ENCODE measurements at places on chromosomes 13 and 19.

GRCh38 chr19:2050991-2051772, at the start of gene MKNK2:
Gene MKNK2 (minus strand): TSS chr19:2051244. CDS start chr19:2050851, 393 bp downstream.
- DNase-seq, result peak; percentile 95

DNA sequence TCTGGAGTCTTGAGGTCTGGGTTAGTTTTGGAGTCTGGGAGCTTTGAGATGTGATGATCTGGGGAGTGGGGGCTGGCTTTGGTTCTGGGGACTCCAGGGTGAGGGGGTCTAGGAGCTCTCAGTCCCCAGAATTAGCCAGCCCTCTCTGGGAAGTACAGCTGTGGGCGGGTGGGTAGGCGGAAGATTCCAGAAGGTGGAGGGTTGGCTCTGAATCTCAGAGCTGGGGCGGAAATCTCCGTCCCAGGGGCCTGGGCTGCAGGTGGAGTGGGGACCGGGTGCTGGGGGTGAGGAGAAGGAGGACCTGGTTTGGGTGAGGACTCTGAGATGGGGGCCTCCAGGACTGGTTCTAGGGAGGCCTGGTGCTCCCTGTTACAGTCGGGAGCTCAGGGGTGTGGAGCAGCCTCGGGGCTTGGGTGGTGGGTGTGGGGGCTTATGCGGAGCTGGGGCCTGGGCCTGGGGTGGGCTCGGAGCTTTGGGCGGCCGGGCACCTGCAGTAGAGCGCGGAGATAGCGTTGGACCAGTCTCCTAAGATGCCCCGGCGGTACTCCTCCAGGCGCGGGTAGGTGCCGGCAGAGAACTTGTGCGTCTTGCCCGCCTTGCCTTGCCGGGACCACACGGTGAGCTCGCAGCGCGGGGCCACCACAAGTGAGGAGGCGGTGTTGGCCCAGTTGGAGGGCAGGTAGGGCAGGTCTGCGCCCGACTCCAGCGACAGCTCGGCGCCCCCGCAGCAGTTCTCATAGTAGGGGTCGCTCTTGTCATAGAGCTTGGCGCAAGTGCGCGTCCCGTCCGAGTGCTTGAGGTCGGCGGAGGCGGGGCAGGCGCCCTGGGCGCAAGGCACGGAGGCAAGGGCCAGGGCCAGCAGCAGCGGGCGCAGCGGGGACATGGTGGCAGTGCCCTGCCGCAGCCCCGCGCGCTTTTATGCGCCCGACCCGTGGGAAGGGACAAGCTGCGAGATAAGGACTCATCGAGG, at the start of gene SYCN:
Gene SYCN, minus strand, starts transcription at position 892 of the 970 bp plus-strand sequence. Its CDS starts 9 bp downstream, at position 883.
- DNase-seq, result no peak

GRCh38 chr13:104286566-104287290, 1220.5 kb upstream of the SLC10A2 start:
- DNase-seq, result no peak

- DNase-seq, result no peak
Observed at GRCh38 chr13:51624695-51625345, 40.6 kb downstream of the WDFY2 start.

- no peak for DNase-seq
Observed at GRCh38 chr13:19737844-19738557, 44.7 kb downstream of the PSPC1 start.

GRCh38 chr13:96780105-96780504, 214.2 kb downstream of the OXGR1 start:
- DNase-seq, result no peak

DNA sequence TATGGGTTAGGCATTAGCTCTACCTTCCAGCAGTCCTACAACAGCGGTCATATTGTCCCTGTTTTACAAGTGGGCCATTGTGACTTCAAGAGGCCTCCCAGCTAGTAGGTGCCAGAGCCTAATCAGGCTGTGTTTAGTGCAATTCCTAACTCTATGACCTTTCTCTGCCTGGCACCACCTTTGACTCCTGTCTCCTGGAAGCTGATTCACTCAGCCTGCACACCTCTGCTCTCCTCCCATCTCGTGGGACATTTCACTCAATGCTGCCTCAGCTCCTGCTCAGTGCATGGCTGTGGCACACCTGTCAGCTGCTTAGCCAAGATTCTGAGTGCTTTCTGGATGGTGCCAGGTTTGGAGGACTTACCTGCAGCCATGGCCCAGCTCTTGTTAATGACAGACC, 9.5 kb upstream of the GJB6 start:
- no peak for DNase-seq

DNA sequence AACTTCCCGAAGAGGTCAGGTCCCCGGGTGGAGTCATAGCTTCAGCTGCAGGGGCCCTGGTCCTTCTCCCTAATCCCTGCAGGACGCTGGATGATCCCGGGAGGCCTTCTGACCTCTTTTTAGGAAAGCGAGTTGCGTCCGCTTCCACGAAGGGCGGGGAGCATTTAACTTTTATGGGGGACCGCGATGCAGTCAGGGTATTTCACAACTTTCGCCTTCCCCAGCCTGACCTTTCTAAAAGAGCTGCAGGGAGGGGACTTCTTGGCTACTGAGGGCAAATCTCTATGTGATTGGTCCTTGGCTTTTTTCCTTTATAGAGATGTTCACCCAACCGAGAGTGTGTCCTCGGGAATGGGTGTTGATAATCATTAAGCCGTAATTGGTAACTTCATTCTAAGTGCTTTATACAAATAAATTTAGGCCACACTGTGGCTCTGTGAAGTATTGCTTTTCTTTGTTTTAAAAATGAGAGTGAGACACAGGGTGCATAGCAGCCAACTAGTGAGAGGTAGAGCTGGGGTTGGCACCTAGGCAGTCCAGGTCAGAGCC, 778 bp downstream of the ZNF230 start:
- no peak for DNase-seq

DNA sequence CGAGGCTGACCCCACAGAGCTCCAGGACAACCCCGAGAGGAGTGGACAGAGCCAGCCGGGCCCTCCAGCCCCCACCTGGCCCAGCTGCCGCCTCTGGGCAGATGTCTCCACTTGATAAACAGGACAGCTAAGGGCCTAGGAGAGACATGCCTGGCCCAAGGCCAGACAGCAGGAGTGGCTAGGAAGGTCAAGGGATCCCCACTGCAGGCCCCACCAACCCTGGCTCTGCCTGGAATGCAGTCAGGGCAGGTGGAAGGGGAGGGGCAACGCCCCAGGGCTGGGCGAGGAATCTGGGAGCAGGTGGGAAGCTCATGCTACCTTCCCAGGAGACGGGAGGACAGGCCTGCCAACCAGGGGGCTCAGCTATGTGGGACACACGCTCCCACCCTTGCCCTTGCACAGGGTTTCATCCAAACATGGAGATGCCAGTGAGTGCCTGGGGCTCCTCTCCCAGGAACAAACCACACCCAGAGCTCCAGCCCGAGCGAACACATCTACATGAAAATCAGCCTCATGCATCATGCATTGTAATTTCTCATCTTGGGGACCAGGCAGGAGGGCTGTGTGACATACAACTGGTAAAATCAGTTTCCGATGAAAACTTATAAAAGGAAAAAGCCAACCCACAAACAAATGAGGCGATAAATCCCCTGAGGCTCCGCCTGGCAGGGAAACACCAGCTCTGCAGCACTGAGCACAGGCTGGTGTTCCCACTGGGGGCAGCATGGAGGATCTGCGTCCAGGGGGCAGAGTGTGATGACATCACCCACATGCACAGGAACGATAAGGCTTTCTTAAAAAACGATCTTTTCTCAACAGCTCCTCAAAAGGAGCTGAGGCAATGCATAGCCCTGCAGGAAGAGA, 25.0 kb downstream of the SH3GL1 start:
- no peak for DNase-seq

DNA sequence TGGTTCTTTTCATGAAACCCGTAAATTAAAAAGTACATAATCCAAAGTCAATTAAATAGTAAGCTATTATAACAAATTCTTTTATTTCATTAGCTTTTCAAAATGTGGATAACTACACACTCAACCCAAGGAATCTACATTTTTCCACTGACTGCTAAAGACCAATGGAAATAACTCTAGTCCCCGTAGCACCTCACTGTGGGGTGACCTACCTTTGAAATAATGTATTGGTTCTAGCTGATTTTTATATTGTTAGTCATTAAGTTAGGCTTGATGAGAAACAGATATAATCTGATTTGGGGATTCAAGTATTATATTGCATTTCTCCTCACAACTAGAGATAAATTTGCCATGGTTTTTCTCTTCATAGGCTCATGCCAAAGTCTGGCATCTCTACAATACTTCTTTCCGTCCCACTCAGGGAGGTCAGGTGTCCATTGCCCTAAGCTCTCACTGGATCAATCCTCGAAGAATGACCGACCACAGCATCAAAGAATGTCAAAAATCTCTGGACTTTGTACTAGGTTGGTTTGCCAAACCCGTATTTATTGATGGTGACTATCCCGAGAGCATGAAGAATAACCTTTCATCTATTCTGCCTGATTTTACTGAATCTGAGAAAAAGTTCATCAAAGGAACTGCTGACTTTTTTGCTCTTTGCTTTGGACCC, 37.3 kb downstream of the KL start:
- DNase-seq, result no peak

DNA sequence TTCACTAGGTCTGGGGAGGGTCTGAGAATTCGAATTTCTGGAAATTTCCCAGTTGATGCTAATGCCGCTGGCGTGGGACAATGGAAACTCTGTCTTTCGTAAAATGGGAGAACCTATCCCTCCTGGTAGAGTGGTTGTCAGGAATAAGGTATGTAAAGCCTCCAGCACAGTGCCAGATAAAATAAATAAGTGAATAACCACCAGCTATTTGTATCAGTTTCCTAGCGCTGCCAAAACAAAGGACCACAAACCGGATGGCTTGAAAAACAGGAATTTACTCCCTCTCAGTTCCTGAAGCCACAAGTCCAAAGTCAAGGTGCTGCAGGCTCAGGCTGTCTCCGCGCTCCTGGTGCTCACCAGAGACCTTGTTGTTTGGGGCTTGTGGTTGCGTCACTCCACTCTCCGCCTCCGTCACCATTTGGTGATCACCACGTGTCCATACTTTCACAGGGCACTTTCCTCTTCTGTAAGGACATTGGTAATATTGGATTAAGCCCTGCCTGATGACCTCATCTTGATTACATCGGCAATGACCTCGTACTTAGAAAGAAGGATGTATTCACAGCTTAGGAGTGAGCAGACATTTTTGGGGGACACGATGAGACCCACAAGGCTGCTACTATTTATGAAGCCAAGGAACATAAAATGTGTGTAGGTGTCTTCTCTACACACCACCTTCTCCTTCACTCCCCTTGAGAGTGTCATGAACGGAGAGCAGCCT, 428.5 kb downstream of the IRS2 start:
- DNase-seq, result no peak

GRCh38 chr19:48805452-48805851, 5.4 kb downstream of the BCAT2 start:
- DNase-seq, result no peak

- DNase-seq, result no peak
Observed at GRCh38 chr19:7072541-7072940, 3.0 kb downstream of the ZNF557 start.

DNA sequence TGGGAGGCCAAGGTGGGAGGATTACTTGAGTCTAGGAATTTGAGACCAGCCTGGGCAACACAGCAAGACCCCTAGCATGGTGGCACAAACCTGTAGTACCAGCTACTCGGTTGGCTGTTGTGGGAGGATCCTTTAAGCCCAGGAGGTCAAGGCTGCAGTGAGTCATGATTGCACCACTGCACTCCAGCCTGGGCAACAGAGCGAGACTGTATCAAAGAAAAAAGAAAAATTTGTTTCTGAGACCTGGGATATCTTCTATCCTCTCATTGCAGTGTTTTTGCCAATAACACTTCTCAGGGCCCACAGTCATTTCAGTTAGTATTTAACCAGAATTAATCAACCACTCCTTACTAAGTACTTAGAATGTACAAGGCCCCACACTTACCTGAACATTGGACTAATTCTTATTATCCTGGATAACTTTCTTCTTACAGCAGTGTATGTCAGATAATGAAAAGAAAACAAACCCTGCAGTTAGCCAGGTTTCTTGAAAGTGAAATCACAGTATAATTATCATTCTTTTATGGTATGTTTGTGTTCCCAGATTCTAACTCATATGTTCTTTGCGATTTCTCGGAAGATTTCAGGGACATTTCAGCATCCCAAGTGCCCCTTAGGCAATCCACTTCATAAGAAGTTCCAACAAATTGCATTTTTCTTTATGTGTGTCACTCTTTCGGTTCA, 75.6 kb upstream of the KLF5 start:
- DNase-seq, result no peak

DNA sequence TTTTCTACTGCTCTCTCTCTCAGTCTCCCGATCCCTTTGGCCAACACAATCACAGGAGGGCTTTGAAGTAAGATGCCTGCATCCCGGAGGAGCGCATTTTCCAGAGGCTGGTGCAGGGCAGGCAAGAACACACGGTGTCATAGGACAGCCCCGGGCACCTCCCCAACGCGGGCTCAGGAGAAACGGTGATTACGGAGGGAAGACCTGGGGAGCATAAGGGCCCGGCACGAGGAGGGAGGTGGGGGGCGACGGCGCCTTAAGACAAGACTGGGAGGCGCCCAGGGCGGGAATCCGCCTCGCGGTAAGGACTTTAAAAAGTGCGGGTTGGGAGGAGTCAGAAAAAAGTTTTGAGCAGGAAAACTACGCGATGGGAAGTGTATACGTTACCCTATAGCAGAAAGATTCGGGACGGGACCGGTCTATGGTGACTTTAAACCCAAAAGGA, 18.7 kb upstream of the ZNF888 start:
- no peak for DNase-seq

DNA sequence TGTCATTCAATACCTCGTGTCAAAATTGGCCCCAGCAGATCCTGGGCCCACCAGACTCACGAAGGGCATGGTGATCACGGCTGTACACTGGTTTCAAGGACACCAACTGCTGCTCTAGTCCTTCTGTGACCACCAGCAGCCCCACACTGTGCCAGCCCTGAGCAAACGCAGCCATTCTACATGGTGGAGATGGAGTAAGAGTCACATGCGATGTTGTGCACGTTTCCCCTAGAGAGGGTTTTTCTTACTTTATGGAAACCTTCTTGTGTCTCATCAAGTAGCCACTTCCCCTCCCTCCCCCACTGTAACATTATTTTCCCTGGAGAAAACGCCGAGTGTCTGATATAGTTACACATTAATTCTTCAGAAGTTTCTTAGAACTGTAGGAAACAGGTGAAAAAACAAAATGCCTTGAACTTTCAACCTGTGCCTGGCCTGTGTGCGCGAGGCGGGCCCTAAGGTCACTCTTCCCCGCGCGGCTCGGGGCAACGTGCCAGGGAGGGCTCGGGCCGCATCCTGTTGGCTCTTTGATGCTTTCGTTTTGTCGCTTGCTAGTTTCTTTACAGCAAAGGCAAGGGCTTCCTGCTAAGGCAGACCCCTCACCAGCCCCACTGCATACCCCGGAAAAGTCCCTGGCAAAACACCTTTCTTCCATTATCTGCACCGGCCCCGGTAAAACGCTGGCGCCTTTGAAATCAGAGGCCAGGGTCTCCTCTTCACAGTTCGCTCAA, 44.6 kb downstream of the GGACT start:
- DNase-seq, result no peak

DNA sequence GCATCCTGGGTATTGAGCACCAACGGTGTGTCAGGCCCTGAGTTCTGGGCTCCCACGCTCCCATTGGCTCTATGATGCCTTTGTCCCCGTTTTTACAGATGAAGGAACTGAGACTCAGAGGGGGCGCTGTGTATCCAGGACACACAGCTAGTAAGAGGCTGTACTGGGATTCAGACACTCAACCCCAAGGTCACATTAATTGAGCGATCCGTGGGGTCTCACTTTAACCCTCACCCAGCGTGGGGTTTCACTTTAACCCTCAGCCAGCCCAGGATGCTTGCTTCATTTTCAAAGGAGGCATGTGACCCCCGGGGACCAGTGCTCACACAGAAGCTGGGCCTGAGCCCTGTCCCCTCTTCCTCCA, 42.6 kb downstream of the CYP4F22 start:
- DNase-seq, result no peak

Measured in amygdala (tissue), 56 donors.